ENCODE measurements at places on chromosomes 16 and 17.

- no peak for DNase-seq
These were observed 2.4 kb upstream of the PRR15L start for GRCh38 chr17:47959825-47960655.

DNA sequence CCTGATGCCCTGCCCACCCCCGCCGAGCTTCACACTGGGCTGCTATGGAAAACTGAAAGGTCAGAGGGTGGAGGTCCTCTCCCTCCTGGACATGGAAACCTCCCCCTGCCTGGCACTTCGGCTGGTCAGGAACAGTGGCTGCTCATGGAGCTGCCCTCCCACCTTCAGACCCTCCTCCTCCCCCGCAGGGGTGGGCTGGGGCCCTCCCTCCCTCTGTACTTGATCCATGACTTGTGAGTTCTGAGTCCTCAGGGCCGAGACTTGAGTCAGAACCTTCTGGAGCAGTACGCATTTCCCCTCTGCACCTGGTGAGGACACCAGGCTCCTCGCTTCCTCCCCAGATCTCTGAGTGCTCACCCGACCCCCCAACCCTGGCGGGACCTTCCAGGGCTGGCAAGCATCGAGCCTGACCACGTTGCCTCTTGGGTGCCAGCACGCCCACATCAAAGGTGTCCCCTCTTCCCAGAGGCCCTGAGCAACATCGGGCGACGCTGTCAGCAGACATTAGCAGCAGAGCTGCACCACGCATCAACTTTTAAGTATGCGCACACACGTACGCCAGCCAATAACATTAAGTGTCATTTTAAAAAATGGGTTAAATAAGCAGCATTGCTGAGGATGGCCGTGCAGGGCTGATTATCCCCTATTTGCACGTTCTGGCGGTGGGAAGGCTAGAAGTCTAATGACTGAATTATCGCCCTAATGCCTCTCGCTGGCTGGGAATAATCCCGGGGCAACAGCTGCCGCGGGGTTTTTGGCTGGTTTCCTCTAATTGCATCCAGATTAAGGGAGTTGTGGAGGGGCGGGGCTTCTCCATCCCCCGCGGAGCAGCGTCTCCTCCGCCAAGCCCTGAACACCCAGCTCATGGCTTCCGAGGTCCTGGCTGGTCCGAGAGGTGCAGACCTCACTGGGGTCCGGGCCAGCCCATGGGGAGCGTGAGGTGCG lies 98.0 kb downstream of the TBC1D16 start:
- no peak for DNase-seq

GRCh38 chr17:6075050-6075449 lies 4.9 kb downstream of the WSCD1 start:
- no peak for DNase-seq

DNA sequence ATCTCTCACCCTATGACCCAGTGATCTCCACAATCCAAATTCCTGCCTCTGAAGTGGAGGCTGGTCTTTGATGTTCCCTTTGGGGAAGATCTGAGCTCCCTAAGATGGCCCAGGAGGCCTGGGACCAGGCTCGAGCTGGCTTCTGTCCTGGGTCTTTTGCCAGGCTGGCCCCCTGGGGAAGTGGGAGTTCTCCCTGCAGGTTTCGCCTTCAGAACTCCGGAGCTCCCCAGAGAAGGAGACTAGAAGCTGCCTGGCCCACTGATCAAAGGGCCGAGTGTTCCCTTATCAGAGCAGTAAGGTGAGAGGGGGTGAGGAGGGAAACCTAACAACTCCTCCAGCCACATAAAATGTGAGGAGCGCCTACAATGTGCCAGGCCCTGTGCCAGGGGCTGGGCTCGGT lies 147.1 kb downstream of the IRF8 start:
- no peak for DNase-seq

DNA sequence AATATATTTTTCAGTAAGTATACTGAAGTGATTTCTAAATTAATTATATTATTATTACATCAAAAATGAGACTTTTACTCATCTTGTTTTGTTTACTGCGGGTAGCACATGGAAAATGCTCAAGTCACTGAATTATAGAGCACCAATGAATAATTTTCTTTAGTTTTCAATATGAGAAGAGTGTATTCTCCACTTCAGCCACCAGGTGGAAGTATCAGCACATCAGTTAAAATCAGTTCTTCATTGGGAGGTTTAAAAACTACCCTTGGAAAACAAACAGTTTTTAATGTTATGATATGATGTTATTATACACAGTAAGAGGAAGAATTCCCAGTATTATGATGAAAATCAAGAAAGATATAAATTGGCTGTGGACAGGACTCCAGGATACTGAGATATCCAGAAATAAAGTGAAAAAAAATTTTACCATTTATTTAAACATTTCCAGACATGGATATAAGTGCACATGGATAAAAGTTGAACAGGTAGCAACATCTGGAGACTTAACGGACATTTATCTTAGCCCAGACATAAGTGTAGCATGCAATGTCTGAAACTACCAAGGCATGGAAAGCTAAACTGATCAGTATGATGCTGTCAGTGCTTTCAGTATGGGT lies 467.3 kb downstream of the KCNJ2 start:
- peak; percentile 30 for DNase-seq

DNA sequence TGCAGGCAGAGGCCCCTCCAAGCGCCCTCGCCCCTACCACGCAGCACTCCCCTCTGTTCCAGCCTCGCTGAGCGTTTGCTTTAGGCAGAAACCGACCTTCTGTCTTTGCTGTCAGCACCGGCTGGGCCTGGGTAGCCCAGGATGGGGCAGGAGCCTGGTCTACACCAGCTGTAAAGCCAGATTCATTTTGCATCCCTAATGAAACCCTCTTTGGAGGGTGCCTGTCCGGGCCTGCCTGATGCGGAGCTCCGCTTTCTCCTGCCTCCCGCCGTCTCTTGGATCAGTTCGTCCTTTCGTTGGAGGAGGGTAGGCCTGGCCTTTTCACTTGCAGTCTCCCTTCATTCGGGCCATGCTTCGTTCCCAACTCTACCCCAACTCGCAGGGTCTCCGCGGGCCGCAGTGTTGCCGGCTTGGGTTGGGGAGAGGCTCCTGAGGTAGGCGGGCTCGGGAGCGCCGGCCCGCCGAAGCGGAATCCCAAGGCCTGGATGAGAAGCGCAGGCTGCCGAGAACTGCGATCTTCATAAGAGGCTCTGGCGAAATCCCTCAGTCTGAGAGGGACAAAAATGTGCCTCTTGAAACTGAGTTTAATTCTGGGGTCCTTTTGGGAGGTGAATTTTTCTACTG lies 4.8 kb upstream of the HOXB8 start:
- DNase-seq = no peak
